GOT3 (cell line): ENCODE measurements at places on chromosomes 2 and 18.

DNA sequence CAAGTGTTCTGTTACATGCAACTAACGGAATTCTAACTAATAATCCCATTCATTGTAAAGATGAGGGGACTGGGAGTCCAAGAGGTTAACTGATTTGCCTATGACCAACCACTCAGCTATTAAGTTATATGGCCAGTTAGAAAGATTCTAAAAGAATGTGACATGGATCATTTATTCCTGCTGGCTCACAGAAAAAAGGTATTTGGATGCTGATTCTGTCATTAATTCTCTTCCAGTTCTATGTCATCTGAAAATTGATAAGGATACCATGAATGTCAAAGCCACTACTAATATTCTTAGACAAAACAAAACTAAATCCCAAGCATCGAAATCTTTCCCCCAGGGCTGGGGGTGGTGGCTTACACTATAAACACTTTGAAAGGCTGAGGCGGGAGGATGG, 41.2 kb upstream of the GORASP2 start:
- DNase-seq, result no peak

DNA sequence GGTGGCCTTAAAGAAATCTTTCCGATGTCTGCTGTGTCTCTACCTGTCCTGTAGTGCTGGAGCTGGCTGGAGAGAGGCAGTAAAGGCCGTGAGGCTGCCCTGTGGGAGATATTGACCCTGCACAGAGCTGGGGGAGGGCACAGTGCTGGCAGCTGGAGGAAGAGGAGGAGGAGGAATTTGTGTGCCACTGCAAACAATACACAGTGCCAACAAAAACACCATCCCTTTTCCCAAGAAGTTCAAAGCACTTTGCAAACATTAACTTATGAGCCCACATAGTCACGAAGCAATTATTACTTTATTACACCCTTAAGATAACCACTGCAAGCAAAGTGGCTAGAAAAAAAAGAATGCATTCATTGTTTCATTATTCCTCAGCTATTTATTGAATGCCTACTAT, 45.0 kb upstream of the CYTIP start:
- no peak for DNase-seq

DNA sequence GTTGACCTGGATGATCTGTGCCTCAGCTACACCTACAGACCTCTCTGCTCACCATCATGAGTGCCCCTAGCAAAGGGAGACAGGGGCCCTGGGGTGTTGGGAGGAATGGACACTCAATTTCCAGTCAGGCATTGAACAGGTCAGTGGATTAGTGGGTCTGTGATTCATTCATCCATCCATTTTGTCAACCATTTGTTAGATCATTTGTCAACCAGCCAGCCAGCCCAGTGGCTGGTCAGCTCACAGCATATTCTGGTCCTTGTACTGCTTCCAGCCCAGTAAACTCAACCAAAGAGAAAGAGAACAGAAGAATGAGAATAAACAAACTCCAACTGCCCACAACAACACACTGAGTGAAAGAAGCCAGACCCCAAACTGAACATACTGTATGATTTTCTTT, 4.6 kb upstream of the KLF11 start:
- DNase-seq, result no peak

DNA sequence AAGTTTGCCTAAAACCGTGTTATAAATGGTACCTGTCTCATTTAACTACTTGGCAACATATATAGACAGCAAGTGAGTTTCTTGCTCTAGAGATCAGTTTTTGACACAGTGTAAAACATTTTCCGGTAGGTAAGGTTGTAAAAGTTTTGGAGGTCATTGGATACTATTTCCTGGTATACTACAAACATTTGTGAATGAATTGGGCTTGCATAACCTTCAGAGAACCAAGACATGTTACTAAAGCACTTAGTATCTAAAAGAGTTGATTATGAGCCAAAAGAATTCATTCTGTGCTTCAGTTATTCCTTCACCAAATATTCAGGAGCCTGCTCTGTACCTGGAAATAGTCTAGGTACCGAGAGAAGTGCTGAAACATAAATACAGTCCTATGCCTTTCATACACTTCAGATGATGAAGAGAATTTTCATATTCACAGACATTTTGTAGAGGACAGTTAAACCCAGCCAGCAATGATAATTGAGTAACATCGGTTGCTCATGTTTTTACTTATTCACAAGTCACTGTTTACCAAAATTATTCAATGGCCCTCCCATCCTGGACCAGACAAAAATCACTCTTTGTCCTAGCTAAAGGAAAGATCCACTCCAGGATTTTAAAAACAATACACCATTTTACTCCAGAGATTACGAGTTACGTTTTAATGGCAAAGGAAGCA, 319.4 kb upstream of the RBMS1 start:
- DNase-seq, result no peak

DNA sequence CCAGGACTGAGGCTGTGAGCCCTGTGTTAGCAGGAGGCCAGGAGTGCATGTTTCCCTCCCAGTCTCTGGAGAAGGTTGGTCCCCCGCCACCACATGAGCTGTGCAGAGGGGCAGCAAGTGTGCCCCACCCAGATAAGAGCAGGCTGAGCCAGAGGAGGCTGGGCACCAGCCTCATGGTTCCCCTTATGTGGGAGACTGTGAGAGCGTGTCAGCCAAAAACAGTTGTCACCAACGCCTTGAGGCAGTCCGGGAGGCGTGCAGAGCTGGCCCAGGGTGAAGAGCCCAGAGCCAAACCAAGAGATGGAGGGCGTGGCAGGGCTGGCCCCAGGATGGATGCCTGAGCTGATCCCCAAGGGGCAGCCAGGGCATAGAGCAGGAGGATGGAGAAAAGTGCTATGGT, 128.7 kb upstream of the GLI2 start:
- no peak for DNase-seq

- DNase-seq, result no peak
Observed at GRCh38 chr2:7607441-7608173, 690.4 kb downstream of the RNF144A start.

GRCh38 chr2:231037202-231037730, at the start of gene C2orf72:
C2orf72 (plus strand) TSS chr2:231037523; CDS start chr2:231037566, 43 bp downstream.
- DNase-seq, result no peak

- DNase-seq, result peak; percentile 1
Observed at GRCh38 chr2:67322353-67323001, 74.7 kb upstream of the ETAA1 start.

GRCh38 chr2:19198381-19198780, 160.0 kb downstream of the OSR1 start:
- no peak for DNase-seq

DNA sequence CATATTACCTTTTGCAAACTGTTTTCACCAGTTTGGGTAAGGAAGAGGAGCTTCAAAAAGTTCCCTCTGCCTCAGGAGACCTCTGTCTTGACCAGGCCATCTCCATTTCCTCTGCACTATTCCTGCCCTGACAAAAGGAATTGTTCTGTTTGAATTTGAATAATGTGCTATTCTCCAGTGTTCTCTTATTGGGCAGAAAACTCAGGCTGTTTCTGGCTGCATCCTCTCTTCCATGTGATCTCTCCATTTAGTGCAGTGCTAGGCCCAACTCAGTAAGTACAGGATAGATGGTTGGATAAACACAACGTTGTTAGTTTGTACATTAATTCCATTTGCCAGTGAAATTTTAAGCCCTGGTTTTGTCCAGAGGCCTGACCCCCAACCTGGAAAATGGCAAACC, 102.2 kb upstream of the CELF4 start:
- DNase-seq, result no peak

DNA sequence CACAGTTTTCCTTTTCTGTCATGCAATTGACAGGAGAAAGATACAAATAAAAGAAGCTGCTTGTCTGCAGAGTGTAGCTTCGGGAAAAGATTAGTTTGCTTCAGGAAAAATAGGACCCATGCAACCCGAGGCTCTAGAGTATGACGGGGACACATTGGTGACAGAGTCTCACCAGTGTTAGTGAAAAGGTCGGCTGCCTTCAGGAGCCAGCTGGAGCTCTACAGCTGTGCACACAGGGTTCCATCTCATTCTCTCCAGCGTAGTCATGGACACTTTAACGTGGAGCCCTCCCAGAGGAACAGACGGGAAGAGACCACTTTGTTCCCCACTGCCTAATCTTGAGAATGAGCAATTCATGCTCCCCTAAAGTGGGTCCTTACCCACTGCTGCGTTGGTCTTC, 42.9 kb downstream of the FECH start:
- no peak for DNase-seq

DNA sequence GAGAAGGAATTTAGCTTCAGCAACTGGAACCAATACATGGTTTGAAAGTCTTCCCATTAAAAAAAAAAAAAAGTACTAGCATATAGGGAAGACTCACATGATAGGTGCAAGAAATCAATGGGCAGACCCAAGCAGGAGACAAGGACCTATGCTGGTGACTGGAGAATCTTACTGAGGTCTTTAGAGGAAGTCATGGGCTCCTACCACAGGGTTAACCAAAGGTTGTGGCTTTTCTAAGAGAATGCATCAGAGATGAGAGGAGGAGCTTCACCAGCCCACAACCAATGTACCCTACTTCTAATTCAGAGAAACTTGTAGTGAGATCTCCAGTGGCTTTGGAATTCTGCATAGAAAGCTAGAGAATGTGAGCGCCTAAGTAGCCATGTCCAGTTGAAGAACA, 207.4 kb downstream of the NCKAP5 start:
- DNase-seq, result no peak

- no peak for DNase-seq
Observed at GRCh38 chr2:69580486-69580885, 63.1 kb downstream of the AAK1 start.

DNA sequence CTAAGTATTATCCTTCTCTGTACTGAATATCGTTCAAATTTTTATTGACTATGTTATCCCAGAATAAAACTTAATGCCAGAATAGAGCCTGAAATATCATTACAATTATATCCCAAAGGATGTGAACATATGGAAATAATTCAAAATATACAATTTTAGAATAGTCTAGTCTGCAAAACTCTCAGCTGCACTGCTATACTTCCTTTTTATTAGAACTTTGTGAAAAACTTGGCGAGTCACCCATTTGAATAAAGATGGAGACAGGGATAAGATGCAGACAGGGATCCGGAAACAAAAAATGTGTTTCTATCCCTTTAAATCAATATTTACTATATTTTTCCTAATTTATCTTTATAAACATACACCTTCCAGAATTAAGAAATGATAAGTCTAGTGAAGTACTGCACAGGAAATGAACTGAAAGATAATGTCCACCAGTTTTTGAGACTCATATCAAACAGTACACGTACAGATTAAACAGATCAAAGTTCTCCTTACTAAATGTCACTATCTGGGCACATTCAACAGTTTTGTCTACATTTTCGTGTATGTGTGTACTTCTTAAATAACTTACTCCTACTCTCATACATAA, 107.8 kb downstream of the MEP1B start:
- no peak for DNase-seq

GRCh38 chr2:233062946-233063268, 2.8 kb downstream of the INPP5D start:
- DNase-seq, result no peak
